ENCODE measurements at places on chromosomes 7 and 10. TPM values are rescaled to one million over a fixed set of nuclear protein-coding genes. Genes with fewer than 3 reads are reported as not detected.

STMP1 gene
- total RNA-seq, result 24.1 TPM

ZSCAN21 gene
- 8.7 TPM for total RNA-seq

NUTM2E gene
- not detected for total RNA-seq

TMEM139 gene
- 1.0 TPM for total RNA-seq

TBXAS1 gene
- 7.2 TPM for total RNA-seq

BLNK gene
- not detected for total RNA-seq

CYP3A7 gene
- not detected for total RNA-seq

ACSM6 gene
- not detected for total RNA-seq

All from T-helper 1 cell treated with Interleukin-12 subunit alpha and Interleukin-12 subunit beta and Interleukin-4 antibody, amounts not matched to agents 30 ng/mL and 1 ng/mL, for 36 hours (primary cell).